Aorta (tissue), 5 donors: ENCODE measurements at places on chromosomes 2 and 18.
A peak's percentile ranks its signal among the peaks of the same experiment; 100 is the strongest.

GRCh38 chr18:77016936-77017335, 115.6 kb downstream of the MBP start:
- DNase-seq, result no peak

GRCh38 chr2:105176429-105176828, 65.1 kb upstream of the GPR45 start:
- DNase-seq, result no peak

GRCh38 chr2:58479535-58480140, 238.5 kb upstream of the FANCL start:
- no peak for DNase-seq

DNA sequence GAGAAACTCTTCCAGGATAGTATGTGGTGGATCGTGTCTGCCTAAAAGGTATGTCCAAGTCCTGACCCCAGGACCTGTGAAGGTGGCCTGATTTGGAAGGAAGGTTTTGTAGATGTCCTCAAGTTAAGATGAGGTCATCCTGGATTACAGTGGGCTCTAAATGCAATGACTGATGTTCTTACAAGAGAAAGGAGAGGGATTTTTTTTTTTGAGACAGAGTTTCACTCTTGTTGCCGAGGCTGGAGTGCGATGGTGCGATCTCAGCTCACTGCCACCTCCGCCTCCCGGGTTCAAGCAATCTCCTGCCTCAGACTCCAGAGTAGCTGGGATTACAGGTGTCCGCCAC, 19.9 kb downstream of the MBP start:
- no peak for DNase-seq

GRCh38 chr18:62409821-62410220, 84.7 kb downstream of the TNFRSF11A start:
- DNase-seq, result no peak

DNA sequence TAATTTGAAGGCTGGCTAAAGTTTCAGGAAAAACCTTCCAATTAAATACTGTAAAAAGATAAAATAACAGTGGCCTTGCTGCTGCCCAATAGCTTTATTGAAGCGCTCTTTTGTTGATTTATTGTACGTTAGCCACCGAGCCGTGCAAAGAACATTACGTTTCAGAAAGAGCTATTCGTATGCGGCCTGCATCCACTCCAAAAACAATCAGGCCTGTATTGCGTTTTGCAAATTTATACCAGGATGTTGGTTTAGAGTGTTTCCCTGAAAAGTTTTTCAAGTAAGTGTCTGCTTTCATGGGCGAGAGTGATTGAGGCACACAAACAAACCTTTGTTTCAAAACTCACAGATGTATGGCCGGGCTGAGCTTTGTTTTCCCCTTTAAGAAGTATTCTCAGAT, 257.2 kb upstream of the SALL3 start:
- DNase-seq, result no peak

GRCh38 chr2:70966681-70967080, 11.7 kb upstream of the ANKRD53 start:
- DNase-seq, result peak; percentile 12

DNA sequence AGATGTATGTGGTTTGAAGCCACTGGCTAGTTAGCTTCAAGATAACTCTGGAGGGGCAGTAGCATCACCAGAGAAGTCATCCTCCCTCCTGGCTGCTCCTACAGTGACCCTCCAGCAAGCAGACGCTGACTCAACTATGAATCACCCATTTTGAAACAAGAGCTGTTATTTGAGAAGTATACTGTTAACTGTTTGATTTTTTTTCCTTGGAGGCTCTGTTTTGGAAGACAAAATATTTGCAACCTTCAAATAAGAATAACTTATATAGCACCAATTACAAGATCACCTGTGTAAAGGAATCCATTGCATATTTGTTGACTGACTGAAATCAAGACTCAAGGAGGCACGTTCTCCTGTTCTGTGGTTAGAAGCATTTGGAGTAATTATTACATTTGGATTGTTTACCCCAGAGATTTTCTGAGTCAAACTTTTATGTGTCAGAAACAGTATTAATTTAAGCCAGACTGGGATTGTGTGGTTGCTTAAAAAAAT, 313.8 kb downstream of the MTX2 start:
- DNase-seq, result no peak

- DNase-seq, result no peak
Measured at GRCh38 chr18:54162431-54162830, 62.0 kb downstream of the MBD2 start.

GRCh38 chr18:35136248-35136647, 95.0 kb downstream of the MAPRE2 start:
- DNase-seq, result no peak

DNA sequence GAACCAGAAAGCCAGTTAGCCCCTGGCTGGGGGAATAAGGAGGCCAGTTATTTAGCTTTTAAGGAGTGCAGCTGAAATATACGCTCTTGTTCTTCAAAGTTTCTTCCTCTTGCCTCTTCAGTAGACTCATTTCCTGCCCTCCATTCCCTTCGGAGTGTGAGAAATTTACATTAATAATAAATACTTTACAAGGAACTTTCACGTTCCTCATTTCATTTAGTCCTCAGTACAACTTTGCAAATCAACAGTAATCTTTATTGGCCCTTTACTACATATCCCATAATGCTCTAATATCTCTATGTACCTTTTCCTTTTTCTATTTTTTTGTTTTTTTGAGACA, 15.6 kb downstream of the PLCD4 start:
- no peak for DNase-seq

- DNase-seq, result no peak
Measured at GRCh38 chr2:208142925-208143799, 2.8 kb downstream of the CRYGB start.

GRCh38 chr2:68747413-68747812, 12.8 kb downstream of the ARHGAP25 start:
- no peak for DNase-seq

DNA sequence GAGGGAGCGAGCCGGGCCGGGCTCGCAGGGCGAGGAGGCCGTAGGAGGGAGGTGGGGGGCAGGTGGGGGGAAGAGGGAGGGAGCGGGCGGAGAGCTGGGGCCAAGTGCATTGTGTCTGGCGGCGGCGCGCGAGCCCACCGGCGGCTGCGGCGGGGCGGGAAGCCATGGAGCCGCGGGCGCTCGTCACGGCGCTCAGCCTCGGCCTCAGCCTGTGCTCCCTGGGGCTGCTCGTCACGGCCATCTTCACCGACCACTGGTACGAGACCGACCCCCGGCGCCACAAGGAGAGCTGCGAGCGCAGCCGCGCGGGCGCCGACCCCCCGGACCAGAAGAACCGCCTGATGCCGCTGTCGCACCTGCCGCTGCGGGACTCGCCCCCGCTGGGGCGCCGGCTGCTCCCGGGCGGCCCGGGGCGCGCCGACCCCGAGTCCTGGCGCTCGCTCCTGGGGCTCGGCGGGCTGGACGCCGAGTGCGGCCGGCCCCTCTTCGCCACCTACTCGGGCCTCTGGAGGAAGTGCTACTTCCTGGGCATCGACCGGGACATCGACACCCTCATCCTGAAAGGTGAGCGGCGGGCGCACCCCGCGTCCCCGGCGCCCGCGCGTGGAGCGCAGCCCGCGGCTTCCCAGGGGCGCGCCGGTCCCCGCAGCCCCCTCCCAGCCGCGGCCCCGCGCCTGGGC, at the start of gene TMEM178A:
TSS of gene TMEM178A (plus strand) at position 107 of the 680 bp plus-strand sequence. CDS start at position 165, 58 bp downstream.
- DNase-seq, result no peak

GRCh38 chr2:160583813-160584537, 90.4 kb upstream of the RBMS1 start:
- no peak for DNase-seq

DNA sequence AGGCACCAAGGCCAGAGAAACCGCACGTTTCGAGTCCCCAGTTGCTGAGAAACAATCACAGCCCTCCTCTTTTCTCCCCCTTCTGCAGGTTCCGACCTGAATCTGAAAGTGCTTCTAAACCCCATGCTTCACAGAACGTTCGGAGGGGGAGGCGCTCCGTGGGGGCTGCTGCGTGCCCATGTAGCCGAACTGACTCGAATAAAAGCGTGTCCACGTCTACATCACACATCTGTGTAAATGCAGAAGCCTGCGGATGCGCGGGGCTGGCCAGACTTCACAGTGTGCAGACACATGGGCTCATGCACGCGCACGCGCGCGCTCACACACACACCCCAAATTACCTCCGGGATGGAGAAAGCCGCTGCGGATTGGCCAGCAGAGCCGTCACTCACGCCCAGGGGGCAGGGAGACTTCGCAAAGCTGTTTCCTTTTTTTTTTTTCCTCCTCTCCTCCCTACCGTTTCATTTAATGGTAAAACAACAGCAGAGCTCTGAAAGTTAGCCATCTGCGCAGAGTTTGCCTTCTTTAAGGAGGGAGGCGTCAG, 2.3 kb downstream of the ZNF516 start:
- peak; percentile 100 for DNase-seq

DNA sequence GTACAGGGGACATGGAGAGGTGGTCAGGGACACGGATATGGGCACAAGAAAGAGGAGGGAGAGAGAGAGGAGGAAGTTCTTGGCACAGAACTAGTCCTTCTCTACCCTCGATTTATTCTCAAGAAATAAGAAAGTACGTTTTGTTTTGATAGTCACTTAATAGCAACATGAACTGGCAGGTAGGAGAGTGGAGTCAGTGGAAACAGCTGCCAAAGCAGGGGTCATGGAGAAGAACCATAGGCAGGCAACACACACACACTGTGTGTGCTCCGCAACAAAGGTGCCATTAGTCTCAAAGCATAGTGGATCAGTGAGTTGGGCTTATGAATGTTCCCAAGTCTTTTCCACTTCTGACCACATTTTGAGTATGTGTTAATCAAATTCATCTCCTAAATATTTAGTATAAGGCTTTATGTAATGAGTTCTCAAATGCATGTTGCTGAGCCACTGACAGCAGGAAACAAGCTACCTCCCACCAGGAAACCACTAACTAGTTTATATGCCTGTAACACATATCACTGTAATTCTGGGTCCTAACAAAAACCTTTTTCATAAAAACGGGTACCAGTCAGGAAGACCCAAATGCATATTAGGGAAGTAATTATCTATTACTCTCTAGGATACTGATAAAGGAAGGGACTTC, 41.1 kb downstream of the IWS1 start:
- DNase-seq, result no peak

DNA sequence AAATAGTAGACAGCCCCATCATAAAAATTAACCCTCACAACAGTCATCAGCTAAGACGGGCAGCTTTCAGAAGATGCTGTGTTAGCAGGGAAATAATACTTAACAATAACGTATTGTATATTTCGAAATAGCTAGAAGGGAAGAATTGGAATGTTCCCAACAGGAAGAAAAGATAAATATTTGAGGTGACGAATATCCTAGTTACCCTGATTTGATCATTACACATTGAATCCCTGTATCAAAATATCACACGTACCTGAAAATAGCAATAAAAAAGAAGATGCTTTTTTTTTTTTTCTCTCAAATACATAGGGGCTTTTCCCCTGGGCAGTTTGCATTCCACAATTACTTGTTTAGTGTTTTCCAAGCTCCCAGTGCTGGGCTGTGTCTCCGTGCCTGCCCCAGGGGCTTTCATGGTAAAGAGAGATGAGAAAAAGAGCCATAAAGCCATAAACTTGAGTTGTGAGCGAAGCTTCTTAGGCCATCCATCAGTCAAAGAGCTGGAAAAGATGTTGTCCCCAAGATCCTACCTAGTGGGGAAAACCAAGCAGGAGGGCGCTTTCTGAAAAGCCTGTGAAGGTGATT, 183.0 kb upstream of the REV1 start:
- DNase-seq, result no peak

DNA sequence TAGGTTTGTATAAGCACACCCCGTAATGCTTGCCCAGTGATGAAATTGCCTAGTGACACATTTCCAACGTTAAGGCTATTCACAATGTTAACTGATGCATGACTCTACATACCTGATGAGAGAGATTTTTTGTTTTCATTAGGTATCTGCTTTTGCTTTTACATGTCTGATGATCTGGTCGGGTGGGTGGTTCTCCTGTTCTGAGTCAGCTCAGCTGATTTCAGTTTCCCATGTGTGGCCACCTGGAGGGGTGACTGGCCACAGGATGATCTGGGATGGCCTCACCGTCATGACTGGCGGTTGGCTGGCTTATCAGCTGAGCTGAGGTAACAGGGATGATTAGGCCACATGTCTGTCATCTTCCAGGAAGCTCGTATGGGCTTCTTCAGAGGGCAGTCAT, 33.8 kb upstream of the ACYP2 start:
- no peak for DNase-seq

DNA sequence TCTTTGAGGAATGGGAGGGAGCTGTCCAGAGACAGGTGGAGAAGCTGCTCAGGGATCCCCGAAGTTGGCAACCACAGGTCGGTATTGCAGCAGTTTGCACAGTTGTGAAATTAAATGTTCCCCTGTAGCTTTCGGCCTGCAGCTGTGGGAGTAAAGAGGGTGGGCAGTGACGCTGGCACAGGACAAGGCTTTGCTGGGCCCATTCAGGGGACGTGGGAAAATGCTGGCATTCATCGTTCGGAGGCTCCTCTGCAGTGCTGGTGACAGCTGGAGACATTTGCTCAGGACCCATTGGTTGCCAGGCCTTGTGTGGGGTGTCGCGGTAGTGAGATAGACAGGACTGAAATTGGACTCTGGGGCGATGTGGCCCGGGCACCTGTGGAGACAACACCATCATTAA, 173.7 kb downstream of the MYCN start:
- no peak for DNase-seq

DNA sequence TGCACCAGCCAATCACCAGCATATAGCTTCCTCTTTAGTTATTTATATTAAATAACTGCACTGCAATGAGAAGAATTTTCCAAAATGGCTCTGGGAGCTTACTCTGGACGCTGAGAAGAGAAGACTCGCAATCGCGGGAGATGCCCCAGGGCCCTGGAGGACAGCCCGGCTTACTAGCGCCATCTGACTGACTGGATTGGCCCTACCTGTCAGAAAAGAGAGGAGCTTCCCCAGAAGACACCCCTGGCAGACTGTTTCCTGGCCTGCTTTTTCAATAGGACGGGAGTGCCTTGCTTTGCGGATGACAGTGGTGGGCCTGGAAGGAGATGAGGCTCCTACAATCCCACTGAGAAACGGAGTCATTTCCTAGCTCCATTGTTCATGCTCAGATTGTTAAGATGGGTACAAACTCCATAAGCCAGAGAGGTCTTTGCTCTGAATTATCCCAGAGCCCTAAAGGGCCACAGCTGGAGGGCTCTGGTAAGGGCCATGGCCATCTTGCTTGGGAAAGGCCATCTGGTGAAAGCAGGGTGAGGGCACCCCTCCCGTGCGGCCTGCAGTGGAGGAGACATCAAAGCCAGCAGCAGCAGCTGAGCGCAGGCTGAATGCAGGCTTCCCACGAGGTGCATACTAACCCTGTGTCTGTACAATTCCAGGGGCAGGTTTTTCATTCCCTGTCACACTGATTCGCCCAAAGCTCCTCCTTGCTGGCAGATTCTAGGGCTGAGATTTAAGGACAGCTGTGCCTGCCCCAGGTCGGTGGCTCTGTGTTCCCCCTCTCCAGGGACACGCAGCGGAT, 92.1 kb downstream of the GALR1 start:
- no peak for DNase-seq

GRCh38 chr2:75527676-75528075, 33.1 kb downstream of the EVA1A start:
- DNase-seq, result no peak
